ENCODE measurements at places on chromosomes 4 and X.

- no peak for DNase-seq
These were observed 42.1 kb downstream of the TRIM61 start for GRCh38 chr4:164935363-164935762.

DNA sequence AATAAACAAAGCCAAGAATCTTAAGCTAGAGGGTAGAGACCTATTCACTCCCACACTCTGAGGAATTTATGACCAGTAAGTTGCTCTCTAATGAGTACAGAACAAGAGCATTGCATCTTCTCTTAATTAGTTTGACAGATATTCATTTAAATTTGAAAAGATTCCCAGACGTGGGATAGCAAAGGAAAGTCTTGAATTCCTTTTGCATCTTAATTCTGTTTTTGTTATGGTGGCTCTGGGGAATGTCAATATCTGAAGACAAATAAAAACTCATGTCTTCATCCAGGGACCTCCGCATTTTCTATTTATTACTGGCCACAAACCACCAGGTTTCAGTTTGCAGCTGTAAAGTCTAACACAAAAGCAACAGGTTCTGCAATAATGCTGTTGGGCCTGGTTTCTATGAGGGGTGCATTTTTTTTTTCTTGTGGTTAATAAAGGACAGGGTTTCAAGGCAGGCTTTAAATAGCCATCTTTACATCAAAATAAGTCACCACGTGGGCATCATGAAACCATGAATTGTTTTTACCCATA lies 172.3 kb downstream of the SHROOM3 start:
- DNase-seq: no peak

- DNase-seq: no peak
These were observed 50.5 kb upstream of the UGT2B4 start for GRCh38 chr4:69546134-69546765.

DNA sequence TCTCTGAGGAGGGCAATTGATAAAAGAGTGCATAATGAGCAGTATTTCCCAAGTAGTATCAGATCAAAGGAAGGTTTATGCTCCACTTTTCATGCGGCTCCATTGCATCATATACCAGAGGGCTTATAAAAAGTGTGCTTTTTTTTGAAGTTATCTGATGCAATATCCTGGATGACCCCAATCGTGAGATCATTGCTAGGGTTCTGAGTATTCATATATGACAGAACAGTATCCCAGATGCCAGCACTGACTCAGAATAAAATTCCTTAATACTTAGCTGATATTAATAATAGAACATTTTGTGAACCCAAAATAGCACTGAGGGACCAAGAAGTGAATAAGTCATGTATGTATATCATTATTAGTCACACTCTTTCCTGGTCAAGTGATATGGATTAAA lies 945.5 kb upstream of the AGA start:
- DNase-seq: no peak

GRCh38 chr4:80173841-80174240 lies 23.5 kb upstream of the PRDM8 start:
- DNase-seq: no peak

- no peak for DNase-seq
These were observed 15.2 kb downstream of the FHDC1 start for GRCh38 chr4:152951348-152951747.

DNA sequence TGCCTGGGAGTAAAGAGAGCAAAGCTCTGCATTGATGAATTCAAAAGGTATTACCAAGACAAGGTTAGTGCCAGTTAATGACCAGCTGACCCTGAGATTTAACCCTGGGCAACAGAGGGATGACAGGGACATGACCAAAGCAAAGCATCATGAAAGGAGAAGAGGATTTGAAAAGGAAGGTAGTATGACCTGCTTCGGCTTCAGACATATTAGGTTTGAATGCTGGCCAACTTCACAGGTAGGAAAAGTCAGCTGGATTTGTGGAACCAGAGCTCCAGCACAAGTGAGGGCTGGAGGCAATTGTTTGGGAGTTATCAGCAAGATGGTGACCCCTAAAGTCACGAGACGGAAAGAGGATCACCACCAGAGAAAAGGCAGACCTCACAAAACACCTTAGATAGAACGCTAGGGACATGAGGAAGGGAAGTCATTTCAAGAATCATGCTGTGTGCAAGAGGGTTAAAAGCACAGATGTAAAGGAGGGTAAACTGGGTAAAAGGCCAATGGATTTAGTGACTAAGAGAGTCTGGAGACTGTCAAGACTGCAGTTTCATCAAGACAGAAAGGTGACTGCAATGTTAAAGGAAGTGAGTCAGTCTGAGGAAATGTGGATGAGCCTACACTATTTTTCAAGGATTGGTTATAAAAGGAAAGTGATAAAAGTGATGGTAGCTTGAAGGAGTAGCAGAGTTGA lies 45.6 kb downstream of the SH3RF1 start:
- DNase-seq: no peak

DNA sequence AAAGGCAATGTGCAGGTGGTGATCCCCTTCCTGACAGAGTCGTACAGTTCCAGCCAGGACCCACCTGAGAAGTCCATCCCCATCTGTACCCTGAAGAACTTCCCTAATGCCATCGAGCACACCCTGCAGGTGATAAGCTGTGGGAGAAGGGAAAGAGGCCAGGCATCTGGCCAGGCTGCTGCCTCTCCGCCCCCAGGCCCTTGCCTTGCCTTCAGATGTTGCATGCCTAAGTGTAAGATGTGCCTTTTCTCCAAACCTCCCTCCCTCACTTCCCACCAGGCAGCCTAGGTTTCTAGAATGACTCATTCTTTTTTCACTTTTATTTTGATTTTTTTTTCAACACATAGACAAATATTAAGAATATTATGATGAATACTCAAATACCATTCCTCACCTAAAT lies 12.2 kb upstream of the CDK16 start:
- DNase-seq: no peak

Data from stimulated activated CD4-positive, alpha-beta T cell treated with anti-CD3 and anti-CD28 coated beads, Interleukin-15, amount 100 ng/mL, for 1 hour (primary cell).